ENCODE measurements at places on chromosomes 13 and 19. TPM values are rescaled to one million over a fixed set of nuclear protein-coding genes. Genes with fewer than 3 reads are reported as not detected.

DNA sequence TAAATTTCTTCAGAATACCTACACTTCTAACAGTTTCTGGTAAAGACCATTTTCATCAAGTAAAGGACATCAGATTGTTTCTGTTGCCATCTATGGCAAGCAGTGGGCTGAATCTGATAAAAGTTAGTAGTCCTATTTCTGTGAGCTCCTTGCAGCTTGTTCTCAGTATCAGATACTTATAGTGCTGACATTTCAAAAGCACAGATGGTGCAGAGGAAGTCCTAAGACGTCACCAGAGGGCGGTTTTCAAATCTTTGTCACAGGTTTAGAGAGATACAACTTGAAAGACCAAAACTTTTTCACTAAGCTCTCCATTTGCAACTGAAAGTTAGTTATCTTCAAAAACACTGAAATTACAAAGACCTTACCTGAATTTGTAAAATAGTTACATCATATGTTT, 719.8 kb downstream of the SLITRK1 start:
- no peak overlapping the region for H3K27ac ChIP-seq
- no peaks in the 10 kb centered on the region for H3K36me3 ChIP-seq
- no peaks in the 10 kb centered on the region for H3K4me1 ChIP-seq
- DNase-seq, result no peak
- no peak overlapping the region for H3K4me3 ChIP-seq

Gene RAD23A
- 98.9 TPM for polyA plus RNA-seq

GRCh38 chr19:10836479-10837330, 693 bp upstream of the TMED1 start:
- DNase-seq, result peak; percentile 94
- peak overlapping the region; percentile 92 for H3K27ac ChIP-seq

DNA sequence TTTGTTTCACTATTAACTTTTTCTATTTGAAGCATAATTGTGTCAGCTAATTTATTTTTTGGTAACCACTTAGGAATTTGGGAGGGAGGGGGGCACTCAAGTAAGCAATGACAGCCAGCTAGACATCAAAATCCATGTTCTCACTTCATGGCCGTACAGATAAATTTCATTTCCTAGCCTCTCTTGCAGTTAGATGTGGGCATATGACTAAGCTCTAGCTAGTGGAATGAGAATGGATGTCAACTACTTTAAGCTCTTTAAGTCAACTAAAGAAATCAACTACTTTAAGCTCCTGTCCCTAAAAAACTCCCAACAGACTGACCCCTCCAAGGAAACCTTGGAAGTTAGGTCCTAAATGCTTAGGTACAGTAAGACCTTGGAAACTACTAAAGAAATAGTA, 92.0 kb downstream of the KCNRG start:
- H3K27ac ChIP-seq, result peak overlapping the region; percentile 14
- no peaks in the 10 kb centered on the region for H3K4me1 ChIP-seq
- peaks cover 3% of the 10 kb centered on the region for H3K36me3 ChIP-seq
- no peaks in the 10 kb centered on the region for H3K27me3 ChIP-seq
- H3K4me3 ChIP-seq, result no peak overlapping the region

GRCh38 chr19:33297401-33298145, 4.8 kb downstream of the CEBPA start:
- no peak overlapping the region for H3K4me3 ChIP-seq
- H3K27ac ChIP-seq, result no peak overlapping the region
- H3K4me1 ChIP-seq, result peaks cover 8% of the 10 kb centered on the region
- no peaks in the 10 kb centered on the region for H3K36me3 ChIP-seq
- DNase-seq, result peak; percentile 93

Data from small intestine (tissue), 16 donors.